ENCODE measurements at places on chromosomes 4 and X.

DNA sequence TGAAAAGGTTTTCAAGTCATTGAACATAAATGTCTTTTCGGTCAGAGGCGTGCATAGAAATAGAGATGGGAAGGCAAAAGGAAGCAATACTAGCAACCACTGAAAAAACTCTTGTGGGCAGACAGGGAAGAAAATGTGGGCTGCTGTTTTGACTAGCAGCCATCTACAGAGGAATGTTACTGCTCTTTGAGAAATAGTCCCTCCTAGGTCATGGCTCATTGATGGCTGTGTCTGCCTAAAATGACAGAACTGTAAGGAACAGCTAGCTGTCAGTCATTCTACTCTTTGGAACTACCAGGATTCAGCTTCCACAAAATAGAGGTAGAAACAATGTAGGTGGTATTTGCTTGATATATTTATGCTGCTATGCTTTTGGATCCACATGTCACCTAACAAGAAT, 26.9 kb upstream of the TMPRSS11B start:
- DNase-seq: no peak

GRCh38 chr4:58732973-58733372, 1622.8 kb upstream of the IGFBP7 start:
- DNase-seq: no peak

GRCh38 chr4:169079942-169080827, 70.1 kb upstream of the CBR4 start:
- peak; percentile 93 for DNase-seq

DNA sequence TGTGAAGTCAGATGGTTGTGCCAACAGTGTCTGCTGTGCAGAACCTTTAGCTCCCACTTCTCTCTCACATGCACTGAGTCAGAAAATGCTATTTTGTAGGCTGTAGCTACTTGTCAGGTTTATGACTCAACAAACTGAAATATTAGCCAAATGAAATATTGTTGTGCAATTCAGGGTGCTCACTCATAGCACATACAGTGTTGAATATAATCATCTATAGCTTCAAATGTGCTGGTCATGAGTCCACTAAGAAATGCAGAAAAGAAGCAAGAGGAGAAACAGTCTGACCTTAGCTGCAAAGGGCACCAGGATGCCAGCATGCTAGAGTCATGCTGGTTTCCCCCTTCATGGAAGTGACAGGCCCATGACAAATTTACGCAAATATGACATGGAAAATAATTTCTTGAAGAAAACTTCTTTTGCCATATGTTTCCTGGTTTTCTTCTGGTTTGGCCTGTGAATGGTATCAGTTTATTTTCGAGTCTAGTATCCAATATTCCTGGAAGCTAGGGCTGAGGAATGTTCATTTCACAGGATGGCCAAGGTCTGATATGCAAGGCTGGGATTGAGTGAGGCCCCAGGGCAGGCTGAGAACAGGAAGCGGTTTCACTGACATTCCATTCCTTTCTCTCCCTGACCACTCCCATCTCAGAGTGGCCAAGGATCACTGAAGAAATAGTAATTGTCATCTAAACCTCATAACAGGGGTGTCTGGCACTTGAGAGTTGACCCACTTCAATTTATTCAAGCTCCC, 10.3 kb upstream of the CXCL2 start:
- DNase-seq: peak; percentile 75

GRCh38 chr4:3287271-3287971, 5.4 kb upstream of the RGS12 start:
- no peak for DNase-seq

DNA sequence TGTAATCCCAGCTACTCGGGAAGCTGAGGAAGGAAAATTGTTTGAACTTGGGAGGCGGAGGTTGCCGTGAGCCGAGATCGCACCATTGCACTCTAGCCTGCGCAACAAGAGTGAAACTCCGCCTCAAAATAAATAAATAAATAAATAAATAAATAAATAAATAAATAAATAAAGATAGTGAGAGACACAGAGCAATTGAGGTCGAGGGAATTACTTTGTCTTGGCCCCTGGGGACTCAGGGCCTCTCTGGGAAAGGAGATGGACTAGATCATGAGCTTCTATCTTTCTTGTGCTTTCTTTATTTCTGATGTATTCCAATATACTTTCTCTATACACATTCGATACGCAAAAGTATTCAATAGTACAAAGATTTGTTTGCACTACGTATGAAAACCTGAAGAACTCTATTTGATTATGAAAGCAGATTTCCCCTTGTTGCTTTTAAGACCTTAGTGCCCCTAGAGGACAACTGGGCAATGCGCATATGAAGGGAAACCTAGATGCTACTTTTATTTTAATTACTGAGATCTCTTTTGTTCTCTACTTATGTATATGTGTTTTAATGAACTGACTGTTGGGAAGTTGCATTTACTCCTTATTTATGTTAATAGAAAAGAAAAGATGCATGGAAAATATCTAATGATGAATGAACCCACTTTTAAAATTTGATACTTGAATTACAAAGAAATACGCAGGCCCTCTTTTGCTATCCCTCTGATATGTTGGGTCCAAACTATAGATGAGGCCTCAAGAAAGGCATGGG, 12.8 kb upstream of the ELOVL6 start:
- DNase-seq: peak; percentile 51

DNA sequence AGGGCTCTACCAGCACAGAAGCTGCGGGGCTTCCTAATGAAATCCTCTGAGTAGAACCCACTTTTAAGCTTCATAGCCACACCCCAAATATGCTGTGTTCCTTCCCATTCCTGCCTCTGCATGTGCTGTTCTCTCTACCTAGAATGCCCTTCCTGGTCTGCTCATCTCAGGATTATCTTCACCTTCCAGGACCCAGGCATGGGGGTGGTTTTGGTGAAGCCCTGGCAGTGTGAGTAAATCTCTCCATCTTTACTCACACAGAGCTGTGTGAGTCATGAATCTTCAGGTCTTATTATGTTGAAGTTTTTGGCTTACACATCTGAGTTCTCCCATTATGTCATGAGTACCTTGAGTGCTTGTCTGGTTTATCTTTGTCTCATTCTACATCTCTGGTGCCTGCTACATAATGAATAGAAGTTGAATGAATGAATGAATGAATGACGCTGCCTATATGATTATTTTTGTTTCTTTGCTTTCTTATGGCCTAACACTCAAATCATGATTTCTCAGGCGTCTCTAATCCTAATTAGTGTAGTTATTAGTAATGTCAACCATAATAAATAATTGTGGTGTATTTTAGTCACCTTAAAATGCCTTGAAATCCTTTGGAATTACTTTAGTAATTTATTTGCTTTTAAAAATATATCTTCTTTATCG, 41.9 kb downstream of the HADH start:
- no peak for DNase-seq

- peak; percentile 73 for DNase-seq
Observed at GRCh38 chr4:152536545-152537182, 772 bp upstream of the FBXW7 start.
